A673 (cell line): ENCODE measurements at places on chromosomes 7 and 10. TPM values are rescaled to one million over a fixed set of nuclear protein-coding genes. Genes with fewer than 3 reads are reported as not detected.

GRCh38 chr7:27122077-27122910 lies 8.3 kb downstream of the HOXA4 start:
- no peak for DNase-seq

DNA sequence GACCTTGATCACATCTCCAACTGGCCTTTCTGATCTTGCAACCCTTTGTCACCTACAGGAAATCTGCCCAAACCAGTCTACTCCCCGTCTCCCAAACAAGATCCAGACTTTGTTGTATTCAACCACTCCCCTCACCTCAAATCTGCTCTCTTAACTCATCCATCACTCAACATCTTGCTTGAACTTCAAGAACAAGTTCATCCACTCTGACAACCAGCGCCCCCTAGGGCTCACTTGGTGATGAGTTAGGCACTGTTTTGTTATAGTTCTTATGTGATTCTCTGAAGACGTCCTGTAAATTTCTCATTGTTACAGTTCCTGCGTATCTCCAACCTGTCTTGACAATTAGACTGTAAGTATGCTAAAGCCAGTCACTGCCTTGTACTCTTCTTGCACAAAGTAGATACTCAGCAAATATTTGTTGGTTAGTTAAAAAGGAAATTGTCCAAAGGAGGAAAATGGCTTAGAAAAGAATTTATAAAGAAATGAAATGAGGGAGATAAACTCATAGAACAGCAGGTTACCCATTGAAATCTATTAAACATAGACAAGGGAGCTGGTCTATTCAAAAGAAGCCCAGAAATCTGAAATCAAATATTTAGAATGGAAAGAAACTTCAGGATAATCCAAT lies 5.3 kb downstream of the FRMD4A start:
- peak; percentile 69 for DNase-seq

DNA sequence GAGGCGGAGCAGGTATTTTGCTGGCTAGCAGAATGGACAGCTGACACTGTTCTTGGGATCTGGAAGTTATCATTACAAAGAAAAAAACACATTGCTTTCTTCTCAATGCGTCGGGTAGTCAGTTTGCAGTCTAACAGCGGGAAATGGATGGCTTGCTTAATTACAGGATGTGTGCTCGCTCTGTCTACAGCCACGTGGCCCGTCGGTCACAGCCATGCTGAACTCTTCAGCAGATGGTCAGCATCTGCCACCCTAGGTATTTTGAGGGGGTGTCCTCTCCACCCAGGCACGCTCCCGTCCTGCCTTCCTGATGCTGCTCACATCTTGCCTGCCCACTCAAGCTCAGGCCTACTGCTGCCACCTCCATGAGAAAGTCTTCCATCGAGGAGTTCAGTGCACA lies 20.4 kb upstream of the INMT start:
- DNase-seq = no peak

GRCh38 chr7:76122516-76123239 lies 74.8 kb downstream of the MDH2 start:
- no peak for DNase-seq

- no peak for DNase-seq
These were observed 321.0 kb upstream of the TPK1 start for GRCh38 chr7:145156834-145157233.

Gene INTS15
- 39.7 and 43.4 TPM in 2 replicates for total RNA-seq

Gene CFAP58
- 0.17 and 0.52 TPM in 2 replicates for total RNA-seq

Gene SEMA4G
- total RNA-seq = 6.1 and 9.2 TPM in 2 replicates
